Uterus (tissue), 4 donors: ENCODE measurements at places on chromosomes 12 and 14.

DNA sequence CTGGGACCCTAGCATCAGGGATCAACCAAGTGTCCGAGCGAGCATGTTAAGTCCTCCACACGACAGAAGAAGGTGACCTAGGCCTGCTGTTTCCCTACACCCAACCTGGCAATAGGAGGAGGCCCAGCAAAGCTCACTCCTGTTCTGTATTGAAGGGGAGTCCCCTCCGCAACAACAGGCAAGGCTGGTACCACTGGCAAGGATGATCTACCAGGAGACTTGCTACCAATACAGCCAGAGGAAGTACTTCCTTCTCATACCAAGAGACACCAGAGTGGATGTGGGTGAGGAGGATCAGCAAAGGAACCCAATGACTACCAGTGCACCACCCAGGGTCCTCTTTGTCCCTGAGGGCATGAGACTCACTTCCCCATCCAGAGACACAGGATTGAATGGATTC lies 4.9 kb downstream of the KLRC1 start:
- DNase-seq = no peak

DNA sequence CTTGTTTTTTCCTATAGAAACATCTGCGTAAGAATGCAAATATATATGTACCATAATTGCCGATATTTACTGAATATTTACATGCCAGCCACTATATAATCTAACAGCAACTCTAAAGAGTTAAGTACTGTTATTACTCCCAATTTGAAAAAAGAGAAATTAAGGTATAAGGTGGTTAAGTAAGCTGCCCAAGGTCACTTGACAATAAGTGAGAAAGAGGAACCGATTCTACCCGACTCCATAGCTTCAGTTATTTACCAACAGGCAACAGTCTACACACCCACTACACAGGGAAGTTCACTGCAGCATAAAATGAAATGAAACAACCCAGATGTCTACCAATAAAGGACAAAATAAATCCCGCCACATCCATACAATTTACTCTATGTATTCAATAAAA lies 1.1 kb downstream of the MIS18BP1 start:
- no peak for DNase-seq

DNA sequence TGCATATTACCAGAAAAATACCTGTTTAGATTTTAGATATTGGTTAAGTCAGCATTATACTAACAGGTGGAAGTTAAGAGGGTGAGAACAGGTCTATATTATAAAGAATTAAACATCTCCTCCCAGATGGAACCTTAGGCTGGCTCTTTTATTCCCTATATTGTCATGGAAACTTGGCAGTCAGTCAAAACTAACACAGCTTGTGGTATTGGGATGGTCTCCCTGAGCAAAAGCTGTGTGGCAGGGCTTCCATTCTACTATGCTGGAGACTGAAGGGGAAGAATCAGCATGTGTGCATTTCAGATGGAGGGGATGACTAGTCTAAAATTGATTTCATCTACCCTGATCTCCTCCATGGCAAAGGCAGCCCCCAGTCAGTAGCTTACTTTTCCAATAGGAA lies 66.7 kb downstream of the SMOC1 start:
- DNase-seq = no peak

DNA sequence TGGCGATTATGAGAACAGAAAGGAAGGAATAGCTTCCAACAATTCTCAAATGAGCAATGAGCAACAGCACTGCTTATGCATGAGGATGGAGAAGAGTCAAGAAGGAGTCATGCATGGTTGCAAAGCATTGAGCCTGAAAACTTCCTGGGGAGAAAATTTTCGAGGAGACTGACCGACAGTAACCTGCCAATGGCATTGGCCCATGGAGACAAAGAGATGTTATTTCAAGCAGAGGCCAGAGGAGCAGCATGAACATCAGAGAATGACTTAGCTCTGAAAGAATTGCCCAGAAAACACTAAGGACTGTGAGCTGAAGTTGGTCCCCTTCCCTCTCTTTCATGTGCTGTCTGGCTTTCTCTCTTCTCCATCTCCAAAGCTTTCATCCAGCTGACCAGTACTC lies 343.4 kb downstream of the ADAMTS20 start:
- DNase-seq = no peak

DNA sequence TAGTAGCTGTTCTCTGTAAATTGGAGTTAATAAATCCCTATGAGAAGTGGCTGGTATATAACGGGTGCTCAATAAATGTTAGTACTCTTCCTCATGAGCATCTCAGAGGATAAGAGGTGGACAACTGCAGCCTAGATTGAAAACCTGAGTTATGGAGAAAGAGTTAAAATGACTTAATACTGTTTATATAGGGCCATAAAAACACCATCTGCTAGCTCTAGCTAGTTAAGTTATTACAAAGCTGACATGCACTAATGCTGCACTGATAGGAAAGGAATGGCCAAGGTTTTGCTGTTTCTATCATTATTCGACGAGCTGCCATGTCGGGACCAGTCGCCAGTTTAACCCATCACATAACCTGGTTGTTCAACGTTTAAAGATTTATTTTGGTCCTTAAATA lies 72.0 kb upstream of the SEL1L start:
- no peak for DNase-seq

- DNase-seq = no peak
Measured at GRCh38 chr12:102603021-102603420, 122.7 kb upstream of the IGF1 start.

DNA sequence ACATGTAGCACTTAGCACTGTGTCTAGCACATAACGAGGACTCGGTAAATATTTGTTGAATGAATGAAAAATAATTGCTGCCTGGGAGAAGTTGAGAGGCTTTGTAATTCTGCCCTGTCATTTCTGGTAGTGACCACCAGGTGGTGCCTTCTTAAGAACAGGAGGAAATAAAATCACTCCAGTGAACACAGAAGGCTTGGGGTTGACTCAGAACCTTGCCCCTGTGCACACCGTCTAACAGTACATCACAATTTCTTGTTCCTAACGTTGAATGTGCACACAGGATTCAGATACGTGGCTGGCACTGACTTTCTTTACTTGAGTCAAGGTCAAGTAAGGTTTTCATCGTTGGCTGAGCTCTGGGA lies 91.8 kb downstream of the RGS6 start:
- no peak for DNase-seq

- DNase-seq = no peak
Measured at GRCh38 chr12:31298515-31298910, 27.4 kb downstream of the SINHCAF start.

GRCh38 chr12:91422811-91423692 lies 240.4 kb upstream of the DCN start:
- DNase-seq = no peak

DNA sequence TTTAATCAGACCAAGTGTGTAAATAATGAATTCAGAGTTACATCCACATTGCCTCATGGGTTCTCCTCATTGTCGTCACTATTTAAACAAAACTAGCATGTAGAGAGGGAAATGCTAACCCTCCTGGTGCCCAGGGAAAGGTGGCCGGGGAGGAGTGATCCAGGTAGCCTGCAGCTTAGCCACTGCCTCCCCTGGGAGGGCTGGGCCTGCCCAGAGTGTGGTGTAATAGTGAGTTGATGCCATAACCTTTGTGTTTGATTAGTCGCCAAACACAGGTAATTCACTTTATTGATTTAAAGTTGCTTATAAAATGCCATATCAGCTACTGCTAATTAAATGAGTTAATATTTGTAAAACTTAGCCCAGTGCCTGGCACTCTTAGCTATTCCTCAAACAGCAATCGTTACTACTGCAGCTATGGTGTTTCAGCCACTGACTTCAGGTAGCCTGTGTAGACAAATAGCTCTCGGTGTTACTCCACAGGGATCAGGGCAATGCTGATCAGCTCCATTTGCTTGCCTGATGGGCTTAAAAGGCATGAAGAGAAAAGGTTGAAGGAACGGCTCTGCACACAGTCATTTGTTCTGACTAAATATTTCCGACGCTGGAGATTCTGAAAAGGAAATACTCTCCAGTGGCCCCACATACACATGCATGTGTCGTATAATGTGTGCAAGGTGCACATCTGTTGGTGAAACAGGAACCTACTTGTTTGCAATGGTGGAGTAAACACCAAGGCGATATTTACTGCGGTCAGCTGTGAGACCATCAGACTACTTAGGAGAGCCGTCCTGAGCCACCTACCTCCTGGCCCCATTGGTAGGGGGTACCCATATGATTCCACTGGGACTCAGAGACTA lies 45.7 kb upstream of the PRMT8 start:
- no peak for DNase-seq

DNA sequence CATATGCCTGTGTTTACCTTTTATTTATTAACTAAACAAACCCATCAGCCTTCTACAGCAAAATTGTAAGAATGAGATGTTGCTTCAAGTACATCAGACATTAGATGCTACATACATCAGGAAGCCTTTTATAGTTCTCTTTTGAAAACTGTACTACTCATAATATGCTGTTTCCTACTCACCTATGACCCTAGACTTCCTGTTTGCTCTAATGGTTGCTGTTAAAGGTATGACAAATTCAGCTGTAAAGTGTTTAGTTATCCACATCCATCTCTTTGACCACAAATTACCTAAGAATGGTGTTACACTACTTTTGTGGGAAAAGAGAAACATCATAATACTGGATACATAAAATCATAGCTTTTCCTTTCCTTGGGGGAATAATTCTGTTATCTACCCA lies 220.0 kb downstream of the RAD51B start:
- DNase-seq = no peak

DNA sequence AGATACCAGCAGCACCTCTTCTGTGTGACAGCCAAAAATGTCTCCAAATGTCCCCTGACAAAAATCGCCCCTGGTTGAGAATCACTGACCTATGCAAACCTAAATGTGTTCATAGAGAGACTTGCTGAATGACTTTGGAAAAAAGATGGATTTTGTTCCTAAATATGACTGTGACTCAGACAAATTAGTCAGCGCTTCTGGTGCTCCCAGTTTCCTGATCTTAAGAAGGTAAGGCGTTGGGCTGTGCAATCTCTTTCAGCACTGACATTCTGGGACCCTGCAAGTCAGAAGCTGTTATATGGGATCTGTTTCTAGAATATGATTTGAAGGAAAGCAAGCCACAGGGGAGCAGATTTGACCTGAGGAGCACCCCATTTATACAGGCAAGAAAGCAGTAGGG lies 90.6 kb upstream of the PWP1 start:
- no peak for DNase-seq

DNA sequence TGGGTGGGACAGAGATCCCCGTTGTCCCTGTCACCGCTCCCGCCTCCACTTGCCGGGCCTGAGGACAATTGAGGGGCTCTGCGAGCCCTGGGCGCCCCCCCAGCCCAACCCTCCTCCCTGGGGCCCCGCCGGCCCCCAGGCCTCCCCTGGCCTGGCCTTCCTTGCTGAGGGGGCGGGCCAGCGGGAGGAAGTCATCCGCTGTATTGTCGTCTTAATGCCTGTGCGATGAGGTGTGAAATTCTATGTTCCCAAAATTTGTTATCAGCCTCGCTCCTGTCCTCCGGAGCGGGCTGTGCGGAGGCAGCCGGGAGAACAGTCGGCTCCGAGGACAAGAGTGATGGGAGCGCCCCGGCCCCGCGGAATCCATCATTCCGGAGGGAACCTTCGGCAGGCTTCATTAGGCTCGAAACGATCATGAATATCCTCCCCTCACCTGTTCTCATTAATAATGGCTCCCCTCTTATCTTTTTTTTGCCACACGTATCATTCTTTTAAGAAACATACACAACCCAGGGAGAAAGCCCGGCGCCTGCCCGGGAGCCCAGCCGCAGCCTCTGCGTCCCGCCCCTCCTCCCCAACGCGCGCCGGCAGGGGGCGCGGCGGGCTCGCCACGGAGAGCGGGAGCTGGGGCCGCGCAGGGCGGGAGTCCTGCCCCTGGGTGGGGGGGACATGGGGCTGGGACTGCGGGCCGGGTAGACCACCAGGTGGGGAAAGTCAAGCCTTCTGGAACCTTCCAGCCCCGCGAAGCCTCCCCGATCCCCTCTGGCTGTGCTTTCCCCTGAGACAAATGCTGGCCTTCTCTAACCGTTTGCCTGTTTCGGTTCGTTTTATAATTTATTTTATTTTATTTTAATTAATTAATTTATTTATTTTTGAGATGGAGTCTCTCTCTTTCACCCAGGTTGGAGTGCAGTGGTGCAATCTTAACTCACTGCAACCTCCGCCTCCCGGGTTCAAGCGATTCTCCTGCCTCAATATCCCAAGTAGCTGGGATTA lies 17.1 kb upstream of the DLK1 start:
- no peak for DNase-seq

DNA sequence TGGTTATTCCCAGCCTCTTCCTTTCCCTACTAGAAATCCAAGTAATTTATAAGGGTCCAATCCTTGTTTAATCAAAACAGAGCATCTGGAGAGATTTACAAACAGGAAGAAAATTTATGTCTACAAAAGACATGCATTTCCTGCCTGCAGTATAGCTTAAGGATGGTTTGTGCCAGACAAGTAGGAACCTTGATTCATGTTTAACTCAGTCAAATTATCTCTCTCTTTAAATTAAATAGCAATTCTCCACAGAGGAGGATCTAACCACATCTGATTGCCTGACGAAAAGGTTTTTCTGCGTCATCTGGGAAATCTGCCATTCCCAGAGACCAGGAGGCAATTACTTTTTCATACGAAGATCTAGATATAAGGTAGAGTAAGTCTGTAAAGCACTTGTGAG lies 105.2 kb downstream of the ZFC3H1 start:
- no peak for DNase-seq

- DNase-seq = no peak
Measured at GRCh38 chr14:32361674-32362073, 32.6 kb downstream of the AKAP6 start.

DNA sequence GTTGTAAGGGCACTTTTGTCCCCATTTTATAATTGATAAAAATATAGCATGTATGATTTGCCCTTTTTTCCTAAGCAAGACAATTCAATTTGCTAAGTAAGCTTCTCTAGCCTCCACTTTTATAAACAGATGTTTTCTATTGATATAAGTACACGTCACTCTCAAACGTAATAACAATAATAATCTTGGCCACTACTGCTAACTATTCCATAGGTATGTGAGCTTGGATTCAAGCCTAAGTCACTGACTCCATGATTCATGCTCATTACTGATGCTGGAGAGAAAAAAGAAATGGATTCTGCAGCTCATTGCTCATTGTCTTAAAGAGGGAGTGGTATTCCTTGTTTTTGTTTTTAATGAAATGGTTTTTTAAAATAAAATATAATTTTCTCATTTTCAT lies 661.0 kb downstream of the GALC start:
- no peak for DNase-seq

DNA sequence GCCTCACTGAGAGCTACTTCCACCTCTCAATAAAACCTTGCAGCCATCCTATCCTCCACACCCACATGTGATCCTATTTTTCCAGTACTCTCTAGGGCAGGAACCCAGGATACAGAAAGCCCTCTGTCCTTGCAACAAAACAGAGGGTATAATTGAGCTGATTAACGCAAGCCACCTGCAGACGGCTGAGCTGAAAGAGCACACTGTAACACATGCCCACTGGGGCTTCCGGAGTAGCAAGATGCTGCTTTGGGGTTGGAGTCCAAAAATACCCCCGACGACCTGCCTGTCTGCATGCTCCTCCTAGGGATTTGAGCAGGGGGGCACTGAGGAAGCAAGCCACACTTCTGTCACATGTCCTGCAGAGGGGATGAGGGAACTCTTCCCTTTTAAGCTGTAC lies 401.1 kb upstream of the FOXG1 start:
- no peak for DNase-seq
